ENCODE measurements at places on chromosomes 1 and 21. TPM values are rescaled to one million over a fixed set of nuclear protein-coding genes. Genes with fewer than 3 reads are reported as not detected.

DNA sequence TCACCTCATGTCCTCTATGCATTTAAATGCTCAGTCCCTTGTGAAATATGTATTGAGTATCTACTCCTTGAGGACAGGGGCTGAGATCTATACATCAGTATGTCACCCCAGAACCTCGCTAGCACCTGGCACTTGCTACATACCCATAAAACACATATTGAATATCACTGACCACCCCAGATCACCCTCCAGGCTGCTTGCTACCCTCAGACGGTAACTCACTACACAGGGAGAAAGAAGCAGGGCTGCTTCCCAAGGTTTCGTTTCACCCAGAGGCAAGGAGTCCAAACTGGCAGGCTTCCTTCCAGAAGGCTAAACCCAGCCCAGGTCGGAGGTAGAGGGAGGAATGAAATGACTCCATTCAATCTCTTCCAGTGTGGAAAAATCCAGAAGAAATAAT is 8.5 kb downstream of the INKA2 start:
- DNase-seq, result no peak

The NOTCH2 gene
- polyA plus RNA-seq, result 82.0 TPM

DNA sequence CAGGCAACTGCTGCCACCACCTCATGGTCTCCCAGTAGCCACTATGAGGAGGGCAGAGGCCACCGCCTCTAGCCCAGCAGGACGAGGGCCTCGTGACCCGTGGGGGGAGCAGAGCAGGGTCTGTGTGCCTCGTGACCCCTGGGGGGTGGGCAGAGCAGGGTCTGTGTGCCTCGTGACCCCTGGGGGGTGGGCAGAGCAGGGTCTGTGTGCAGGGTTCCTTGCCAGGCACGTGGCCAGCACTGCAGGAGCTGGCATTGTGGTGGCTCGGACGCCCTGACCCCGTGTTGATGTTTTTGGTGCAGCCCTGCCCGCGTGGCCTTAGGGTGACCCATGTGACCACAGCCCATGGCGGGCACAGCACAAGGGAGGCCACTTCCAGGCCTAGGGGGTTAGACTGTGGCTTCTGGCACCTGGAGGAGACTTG is 52.8 kb downstream of the SLX9 start:
- no peak for DNase-seq

- DNase-seq, result no peak
These were observed 24.8 kb upstream of the C1orf174 start for GRCh38 chr1:3924825-3925220.

The ZNF593OS gene
- polyA plus RNA-seq, result 1.2 TPM

DNA sequence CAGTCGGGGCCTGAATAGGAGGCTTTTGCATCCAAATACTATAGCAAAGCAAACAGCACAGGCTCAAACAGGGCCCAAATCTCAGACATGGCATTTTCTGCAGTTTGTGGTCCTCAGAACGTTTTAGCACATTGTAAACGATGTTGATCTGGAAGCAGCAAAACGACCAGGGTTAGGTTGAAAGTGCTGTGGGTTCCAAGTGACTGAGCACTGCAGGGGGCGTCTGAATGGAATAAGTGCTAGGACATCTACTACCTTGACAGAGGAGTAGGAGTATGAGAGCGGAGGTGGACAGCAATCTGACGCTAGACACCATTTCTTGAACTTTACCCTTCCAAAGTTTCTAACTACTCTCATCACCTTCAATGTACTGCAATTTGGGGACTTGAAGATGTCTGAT is 214.9 kb downstream of the BARHL2 start:
- DNase-seq, result no peak

GRCh38 chr1:30881319-30882181 is 27.0 kb downstream of the SDC3 start:
- DNase-seq, result no peak

GRCh38 chr1:119874186-119874585 is 22.1 kb downstream of the ADAM30 start:
- no peak for DNase-seq

DNA sequence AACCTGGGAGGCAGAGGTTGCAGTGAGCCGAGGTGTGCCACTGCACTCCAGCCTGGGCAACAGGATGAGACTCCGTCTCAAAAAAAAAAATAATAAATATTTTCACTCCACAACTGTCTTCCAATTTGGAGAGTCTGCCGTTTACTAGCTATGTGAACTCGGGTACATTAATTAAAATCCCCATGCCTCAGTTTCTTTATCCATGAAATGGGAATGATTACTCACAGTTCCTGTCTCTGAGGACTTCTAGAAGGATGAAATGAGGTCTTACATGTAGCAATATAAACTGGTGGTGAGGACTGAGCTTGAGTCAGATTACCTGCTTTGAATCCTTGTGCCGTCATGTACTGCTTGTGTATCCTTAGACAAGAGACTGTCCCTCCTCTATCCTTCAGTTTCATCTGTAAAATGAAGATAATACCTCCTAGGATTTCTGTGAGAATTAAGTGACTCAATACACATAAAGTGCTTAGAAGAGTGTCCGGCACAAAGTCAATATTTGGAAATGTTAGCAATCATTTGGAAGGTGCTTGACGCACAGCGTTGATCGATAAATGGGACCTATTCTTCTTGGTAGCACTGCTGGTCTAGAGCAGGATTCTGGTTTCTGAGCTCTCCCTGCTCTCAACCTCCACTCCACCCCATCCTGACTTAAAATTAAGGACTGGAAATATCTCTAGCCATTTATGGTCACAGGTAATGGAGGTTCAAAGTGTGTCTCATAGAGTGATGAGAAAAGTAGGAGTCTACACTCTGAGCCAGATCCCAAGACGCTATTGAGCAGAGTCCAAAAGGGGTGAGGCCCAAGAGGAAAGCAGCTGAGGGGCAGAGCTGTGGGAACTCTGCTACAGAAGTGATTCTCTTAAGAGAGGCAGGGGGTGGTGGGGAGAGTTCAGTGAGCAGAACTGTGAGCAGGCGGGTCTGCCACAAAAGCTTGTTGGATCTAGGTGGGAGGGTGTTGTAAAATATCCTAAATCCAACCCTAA is 11.6 kb upstream of the DDI2 start:
- DNase-seq, result no peak

- no peak for DNase-seq
These were observed 123.3 kb downstream of the ZC3H11B start for GRCh38 chr1:219489636-219490035.

GRCh38 chr21:38148046-38148445 is 108.7 kb upstream of the KCNJ15 start:
- DNase-seq, result no peak

DNA sequence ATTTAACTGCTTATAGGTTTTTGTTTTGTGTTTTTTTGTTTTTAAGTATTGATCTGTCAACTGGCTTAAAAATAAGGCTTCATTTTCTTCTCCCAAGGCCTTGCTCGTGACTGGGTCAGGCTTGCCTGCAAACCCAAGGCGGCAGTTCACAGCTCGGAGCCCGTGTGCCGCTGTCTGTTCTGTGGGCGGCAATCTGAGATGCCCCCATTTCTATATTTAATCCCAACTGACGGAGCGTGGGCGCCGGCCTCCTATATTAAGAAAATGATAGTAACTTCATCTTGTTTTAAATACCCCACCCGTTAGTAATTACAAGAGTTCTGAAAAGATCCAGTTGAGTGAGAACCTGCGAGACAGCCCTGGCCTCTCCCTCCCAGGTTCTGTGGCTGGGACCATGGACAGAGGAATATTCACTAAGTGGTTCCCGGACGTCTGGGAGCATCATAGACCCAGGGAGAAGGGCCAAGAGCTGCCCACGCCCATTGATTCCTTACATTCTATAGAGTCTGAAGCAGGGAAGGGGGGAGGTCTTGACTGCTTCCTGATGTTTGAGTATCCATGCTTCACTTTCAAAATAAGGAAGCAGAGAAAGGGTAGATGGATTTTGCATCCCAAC is 42.6 kb upstream of the GPR153 start:
- no peak for DNase-seq

The PMVK gene
- polyA plus RNA-seq, result 26.2 TPM

The OR2T2 gene
- not detected for polyA plus RNA-seq

- no peak for DNase-seq
These were observed 40.4 kb downstream of the SLC35D1 start for GRCh38 chr1:67013573-67013972.

GRCh38 chr1:215631489-215631888 is 64.4 kb downstream of the KCTD3 start:
- no peak for DNase-seq

GRCh38 chr1:94422115-94422820 is 4.1 kb downstream of the ABCD3 start:
- DNase-seq, result no peak

GRCh38 chr1:2290595-2291510 is 62.7 kb downstream of the SKI start:
- DNase-seq, result peak; percentile 78

DNA sequence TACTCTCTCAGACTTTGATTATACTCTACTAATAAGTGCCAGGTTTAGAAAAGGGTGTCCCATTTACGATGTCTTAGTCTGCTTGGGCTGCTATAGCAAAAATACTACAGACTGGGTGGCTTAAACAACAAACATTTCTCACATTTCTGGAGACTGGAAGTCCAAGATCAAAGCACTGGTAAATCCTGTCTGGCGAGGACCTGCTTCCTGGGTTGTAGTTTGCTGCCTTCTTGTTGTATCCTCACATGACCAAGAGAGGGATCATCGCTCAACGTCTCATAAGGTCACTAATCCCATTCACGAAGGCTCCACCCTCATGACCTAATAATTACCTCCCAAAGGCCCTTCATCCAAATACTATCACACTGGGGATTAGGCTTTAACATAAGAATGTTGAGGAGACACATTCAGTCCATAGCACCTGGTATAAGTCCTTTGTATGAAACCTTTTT is 12.0 kb downstream of the PRDX6 start:
- no peak for DNase-seq

DNA sequence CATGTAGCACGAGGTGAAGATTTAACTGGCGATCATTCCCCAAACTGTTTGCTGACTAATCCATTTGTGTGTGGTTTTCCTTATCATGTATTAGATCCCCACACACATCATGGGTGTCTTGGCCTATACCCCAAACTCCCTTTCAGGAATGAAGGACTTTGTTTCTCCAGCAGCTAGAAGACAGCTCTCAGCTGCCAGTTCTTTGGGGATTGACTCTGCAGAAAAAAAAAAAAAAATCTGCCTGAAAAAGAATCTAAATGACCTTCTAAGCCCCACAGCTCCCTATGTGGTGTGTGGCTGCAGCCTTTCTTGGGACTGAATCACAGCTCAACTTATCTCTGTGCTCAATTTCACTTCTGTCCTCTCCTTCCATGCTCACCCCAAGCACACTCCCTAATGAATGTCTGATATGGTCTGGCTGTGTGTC is 256.3 kb upstream of the DUSP10 start:
- DNase-seq, result peak; percentile 32

DNA sequence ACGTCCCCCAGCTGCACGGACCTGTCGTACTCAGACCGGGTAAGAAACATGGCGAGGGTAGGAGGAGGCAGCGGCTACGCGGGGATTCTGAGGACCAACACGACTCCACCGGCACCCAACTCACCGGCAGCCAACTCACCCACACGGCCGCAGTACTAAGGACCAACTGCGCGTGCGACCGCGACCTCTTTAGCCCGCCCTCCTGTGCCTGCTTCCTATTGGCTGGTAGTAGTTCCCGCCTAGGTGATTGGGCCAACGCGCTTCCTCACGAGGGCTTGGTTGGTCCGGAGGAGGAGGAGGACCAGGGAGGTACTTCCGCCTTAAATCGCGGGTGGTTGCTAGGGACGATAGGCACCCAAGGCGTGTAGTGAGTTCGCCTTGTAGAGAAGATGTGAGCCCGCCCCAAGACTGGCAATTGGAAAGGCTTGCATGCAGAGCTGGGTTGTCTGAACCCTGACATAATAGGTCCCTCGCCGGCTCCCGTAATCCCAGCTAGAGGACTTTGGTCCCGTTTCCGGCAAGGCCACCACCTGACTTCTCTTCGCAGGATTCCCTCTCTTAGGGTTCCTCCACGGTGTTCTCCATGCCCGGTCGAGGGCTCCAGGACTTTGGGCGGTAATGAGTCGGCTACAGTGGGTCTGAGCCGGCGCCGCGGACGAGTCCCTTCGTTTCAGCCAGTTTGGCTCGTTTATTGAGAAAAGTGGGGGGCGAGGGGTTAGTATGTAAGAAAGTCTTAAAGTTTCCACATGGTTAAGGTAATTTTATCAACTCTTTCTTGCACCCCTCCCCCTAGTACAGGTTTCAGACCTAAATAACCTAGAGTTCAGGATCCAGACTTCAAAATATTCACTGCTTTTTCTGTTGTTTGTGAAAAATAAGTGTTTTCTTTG is at the start of gene PSMA5:
Gene PSMA5, minus strand, starts transcription at position 168 of the 890 bp plus-strand sequence. Its CDS starts 118 bp downstream, at position 50.
- peak; percentile 94 for DNase-seq

The RIPPLY3 gene
- polyA plus RNA-seq, result 1.9 TPM

DNA sequence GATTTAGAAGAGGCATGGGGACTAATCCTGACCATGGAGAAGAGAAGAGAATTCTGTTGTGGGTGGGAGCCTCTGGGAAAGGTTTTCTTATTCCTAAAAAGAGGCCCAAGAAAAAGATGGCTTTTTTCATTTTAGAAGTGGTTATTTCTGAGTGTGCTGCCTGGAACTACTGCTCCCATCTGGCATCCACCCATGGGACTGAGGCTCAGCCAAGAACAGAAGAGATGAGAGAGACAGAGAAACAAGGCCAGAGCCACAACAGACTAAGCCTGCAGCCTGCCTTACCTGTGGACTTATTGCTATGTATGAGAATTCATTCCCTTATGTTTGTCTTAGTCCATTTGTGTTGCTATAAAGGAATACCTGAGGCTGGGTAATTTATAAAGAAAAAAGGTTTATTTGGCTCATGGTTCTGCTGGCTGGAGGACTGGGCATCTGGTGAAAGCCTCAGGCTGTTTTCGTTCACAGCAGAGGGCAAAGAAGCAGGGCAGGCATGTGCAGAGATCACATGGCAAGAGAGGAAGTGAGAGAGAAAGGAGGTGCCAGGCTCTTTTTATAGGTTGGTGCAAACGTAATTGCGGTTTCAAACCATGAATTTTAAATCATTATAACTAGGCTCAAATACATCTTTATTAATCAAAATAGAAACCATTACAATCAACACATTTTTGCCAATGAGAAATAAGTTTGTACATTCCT is 57.5 kb upstream of the PRDM2 start:
- DNase-seq, result no peak

The NBPF15 gene
- polyA plus RNA-seq, result 88.5 TPM

DNA sequence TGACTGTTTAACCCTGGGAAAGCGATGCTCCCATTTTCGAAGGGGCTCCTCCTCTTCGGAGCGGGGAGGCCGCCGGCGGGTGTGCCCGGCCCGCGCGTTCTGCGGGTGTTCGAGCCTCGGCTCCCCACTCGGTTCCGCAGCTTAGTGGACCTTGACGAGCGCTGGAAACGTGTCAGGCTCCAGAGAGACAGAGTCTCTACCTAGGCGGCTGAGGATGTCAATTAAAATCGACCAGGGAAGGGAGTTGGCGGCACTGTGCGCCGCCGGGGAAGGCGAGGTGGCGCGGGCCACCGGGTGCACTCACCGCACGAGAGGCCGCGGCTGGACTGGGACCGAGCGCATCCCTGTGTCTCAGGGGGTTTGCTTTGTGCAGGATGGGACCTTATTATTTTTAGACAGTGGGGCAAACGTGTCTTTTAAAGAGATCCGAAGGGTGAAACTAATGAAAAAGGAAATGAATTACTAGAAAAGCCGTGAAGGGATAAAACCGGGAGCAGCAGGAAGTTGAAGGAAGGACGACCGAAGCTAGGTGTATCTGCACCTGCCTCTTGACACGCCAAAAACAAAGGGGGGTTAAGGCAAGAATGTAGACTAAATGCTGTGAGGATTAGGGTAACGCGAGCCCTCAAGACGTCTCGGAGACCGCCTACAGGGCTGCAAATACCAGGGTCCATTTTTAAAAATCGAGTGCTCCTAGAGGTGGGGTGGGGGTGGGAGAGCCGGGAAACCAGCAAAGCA is 5.6 kb downstream of the LHX4 start:
- no peak for DNase-seq
